Foreskin fibroblast (primary cell): ENCODE measurements at places on chromosomes 16 and 17.

GRCh38 chr17:21375757-21376080, 438 bp upstream of the KCNJ12 start:
- DNase-seq: peak; percentile 5

DNA sequence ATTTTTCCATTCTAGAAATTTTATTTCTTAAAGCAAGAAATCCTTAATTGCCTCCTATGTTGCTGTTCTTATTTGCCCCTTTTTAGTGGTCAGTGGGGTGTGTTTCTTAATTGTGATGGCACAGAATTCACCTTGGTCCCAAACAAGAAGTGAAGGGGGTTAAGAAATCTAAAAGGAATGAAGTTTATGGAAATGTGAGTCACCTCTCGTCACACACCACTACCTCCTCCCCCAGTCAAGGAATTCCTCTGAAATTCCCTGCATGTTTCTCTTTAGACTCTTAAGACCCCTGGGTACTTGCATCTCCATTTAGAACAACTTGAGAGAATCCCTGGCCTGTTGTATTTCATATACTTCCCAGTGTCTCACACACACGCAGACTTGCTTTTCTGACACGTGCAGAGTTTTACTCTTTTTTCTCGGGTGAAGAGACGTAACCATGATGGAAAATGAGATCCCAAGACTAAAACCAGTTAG, 247.4 kb downstream of the PRKCA start:
- DNase-seq: peak; percentile 52

GRCh38 chr16:3495176-3495575, at the start of gene C16orf90:
Gene C16orf90 (minus strand): TSS chr16:3495489. CDS start chr16:3495421, 68 bp downstream.
- no peak for DNase-seq

DNA sequence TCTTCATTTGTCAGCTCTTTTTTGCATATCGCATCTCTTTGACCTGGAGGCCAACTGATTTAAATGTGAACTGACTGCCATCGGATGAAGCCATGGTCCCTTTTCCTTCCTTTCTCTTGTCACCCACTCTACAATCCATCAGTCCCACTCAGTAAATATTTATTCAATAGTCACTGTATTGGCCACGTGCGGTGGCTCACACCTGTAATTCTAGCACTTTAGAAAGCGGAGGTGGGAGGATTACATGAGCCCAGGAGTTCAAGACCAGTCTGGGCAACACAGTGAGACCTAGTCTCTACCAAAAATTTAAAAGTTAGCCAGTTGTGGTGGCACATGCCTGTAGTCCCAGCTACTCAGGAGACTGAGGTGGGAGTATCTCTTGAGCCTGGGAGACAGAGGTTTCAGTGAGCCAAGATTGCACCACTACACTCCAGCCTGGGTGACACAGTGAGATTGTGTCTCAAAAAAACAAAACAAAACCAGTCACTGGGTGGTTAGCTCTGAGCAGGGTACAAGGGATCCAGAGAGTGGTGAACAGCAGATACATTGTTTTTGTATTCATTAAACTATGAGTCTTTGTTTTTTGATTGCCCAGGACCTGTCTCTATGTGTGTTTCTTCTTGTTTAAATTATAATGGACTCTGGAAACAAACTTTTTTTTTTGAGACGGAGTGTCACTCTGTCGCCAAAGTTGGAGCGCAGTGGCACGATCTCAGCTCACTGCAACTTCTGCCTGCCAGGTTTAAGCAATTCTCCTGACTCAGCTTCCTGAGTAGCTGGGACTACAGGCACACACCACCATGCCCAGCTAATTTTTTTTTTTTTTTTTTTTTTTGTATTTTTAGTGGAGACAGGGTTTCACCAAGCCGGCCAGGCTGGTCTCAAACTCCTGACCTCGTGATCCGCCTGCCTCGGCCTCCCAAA, 6.9 kb downstream of the PHAF1 start:
- DNase-seq: no peak

DNA sequence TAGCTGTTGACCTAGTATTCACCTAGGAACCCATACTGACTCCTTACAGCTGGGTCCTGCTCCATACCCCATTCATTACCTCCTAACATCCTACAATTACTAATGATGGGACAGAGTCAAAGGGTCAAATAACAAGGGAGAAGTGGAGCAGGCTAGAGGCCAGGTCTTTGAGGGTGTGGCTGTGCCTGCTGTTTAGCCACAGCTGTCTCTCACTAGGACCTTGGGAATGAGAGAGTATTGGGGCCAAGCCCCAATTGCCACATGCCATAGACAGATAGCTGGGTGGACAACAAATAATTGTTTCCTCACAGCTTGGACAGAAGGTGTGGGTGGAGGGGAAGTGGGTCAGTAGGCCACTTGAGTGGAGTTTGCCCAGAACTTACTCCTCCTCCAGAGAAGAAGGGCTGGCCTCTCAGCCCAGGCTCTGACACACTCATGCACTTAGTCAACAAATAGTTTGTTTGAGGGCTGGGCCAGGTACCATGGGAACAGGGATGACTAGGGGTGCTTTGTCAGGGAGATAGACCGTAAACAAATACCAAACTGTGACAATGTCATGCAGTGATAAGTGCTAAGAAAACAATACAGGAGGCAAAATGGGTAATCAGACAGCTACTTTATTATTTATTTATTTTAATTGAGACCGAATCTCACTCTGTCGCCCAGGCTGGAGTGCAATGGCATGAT, 10.2 kb upstream of the CENPT start:
- peak; percentile 95 for DNase-seq

GRCh38 chr17:40415390-40415789, 2.3 kb downstream of the TOP2A start:
- DNase-seq: peak; percentile 66
